ENCODE measurements at places on chromosomes 7 and 10. TPM values are rescaled to one million over a fixed set of nuclear protein-coding genes. Genes with fewer than 3 reads are reported as not detected.

CRHR2 gene
- not detected for total RNA-seq

DNA sequence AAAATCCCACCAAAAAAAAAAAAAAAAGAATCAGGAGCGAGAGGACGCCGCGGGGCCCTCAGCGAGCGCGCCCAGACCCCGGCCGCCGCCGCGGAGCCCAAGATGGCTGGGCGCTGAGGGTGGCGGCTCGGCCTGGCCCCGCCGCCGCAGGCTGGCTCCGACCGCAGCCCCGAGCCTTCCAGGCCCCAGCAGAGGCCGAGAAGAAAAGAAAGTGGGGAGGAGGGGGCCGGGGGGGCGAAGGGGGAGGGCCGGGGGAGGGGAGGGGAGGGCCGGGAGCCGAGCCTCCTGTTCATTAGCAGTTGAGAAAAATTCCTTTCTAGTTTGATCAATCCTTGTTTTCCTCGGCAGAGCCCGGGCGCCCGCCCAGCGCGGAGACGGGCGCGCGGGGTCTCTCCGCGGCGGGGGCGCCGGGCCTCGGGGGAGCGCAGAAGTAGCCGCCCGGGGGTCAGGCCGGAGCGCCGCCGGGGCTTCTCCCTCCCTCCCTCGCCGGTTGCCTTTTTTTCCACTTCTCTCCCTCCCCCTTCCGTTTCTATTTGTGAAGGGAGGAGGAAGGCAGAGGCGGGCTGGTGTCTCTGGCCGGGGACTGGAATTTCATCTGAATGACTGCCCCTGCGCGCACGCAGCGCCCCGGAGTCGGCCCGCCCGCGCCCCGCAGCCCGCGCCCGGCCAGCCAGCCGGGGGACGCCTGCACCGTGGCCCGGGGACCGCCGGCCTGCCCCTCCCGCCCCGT lies 778 bp upstream of the TRIM8 start:
- DNase-seq: no peak

HDAC9 gene
- 4.7 TPM for total RNA-seq

ZNF804B gene
- total RNA-seq: not detected

- DNase-seq: no peak
Measured at GRCh38 chr7:142482891-142483658, 225.2 kb upstream of the PRSS58 start.

DNA sequence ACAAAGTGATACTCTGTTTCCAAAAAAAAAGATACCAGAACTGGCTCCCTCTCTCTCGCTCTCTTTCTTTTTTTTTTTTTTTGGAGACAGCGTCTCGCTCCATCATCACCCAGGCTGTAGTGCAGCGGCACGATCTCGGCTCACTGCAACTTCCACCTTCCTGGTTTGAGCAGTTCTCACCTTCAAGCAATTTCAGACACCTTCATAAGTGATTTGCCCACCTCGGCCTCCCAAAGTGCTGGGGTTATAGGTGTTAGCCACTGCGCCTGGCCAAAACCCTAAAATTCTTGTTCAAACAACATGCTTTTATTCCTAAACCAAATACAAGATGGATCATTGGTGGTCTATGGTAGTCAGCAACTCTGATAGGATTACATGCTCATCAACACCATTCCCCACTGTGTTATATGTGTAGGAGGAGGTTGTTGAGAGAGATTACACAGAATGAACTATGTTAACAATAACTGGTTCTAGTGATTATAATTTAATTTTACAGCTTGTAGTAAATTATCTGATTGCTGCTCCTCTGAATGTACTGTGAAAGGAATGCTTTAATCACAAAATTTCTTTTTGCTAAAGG lies 15.5 kb downstream of the ACBD5 start:
- DNase-seq: no peak

DNA sequence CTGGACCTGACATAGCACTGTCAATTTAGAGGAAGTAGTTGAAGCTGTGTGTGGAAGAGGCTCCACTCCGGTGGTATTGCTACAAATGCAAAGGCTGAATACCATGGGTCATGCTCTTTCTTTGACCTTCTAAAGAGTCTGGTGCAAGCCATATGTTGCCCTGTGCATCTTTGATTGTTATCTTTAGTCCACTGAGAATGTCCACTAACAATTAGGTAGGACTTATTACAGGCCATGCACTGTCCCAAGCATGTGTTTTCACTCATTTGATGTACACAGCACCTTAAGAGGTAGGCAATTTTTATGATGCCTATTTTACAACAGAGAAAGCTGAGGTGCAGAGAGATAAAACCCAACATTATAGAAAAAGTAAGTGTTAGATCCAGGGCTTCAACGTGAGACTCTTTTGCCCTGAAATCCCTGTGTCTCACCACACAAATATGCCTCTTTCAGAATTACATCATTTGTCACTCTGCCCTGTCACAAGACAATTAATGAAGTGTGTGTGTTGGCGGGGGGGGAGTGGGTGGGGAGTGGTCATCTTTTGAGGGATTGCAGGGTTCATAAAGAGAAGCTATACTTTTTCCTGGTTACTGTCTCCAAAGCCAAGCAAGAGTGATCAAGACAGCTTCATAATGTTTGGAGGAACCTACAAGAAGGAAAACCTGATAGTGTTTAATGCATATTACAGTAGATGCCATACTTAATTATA lies 637.6 kb upstream of the IGFBP3 start:
- no peak for DNase-seq

GRCh38 chr7:22196429-22196828 lies 160.5 kb downstream of the RAPGEF5 start:
- DNase-seq: no peak

MXI1 gene
- total RNA-seq: 8.4 TPM

DNA sequence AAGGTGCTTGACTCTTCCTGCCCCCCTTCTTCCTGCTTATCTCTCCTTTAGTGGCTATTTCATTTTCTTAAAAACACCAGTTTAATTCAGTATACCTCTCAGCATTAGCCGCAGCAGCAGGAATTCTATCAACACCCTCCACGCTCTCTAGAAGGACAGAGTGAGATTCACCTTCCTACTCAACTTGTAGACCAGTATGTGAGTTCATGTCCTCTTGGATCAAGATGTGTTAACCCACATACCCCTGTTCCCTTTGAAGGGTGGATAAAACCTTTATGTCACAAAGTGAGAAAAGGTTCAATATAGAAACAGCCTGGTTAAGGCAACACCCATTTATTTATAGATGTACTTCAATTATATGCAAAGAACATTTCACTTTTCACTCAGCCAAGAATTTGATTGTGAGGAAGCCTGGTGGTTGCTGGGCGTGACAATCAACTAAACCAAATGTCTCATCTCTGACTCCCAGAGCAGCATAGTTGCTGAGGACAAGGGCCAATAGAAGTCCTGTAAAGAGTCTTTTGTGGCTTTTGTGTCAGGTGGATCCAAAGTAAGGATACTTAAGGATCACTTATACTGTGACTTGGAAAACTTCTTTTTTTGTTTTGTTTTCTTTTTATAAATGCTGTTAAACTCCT lies 617.1 kb downstream of the SORCS3 start:
- no peak for DNase-seq

DNA sequence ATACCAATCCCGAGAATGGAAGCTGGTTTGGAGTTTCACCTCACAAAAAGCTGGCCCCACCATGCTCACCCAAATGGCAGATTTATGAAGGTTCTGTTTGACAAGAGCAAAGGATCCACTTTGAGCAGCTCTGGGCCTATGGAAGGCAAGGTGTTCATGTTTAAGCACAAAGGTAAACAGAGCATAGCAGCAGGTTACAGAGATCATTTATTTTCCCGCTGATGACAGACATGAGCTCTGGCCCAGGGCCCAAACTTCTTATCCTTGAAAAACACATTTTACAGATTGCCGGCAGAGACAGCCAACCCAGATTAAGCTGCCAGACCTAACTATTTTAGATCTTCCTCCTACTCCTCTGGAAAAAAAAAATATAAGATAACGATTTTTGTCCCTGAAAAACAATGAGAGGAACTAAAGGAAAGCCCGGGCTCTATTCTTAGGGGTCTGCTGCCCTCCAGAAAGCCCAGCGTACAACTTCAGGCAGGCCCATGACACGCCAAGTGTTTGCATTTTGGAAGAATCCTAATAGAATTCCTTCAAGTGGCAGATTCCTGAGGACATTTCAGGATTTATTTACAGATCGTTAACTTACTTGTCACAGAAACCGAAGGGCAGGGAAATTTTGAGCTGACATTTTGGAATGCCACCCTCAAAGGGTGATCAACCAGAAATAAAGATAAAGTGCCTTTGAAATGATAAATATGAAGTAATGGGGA lies 40.0 kb downstream of the SYPL1 start:
- DNase-seq: no peak

DNA sequence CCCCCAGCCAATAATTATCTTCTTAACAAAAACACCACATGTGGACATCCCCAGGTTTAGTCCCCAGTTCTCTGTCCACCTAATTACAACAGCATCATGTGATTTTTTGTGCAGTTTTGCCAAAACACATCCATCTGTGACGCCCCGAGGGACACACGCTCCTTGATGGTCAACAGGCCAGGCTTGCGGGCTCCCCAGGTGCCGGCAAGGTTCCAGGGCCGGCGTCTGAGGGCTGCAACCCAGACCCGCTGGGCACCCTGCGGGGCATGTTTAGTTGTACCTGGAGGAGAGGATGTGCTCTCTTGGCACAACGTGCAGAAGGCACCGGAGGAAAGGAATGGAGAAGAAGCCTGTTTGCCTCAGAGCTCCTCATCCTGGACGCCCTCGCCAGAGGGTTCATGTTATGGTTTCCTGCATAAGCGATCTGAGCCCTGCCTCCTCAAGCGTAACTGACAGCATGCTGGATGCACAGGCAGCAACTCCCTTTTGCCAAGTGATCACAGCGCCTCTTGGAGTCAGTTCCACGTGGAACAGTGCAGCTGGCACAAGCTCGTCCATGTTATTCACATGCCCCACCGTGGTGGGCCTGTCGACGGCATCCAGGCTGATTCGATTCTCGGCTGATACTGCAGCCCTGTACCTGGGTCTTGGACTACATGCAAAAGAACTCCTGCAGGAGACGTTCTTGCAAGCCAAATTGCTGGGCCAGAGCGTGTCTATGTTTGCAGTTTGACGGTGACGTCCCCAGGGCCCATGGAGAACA lies 41.6 kb downstream of the JAKMIP3 start:
- DNase-seq: no peak

DNA sequence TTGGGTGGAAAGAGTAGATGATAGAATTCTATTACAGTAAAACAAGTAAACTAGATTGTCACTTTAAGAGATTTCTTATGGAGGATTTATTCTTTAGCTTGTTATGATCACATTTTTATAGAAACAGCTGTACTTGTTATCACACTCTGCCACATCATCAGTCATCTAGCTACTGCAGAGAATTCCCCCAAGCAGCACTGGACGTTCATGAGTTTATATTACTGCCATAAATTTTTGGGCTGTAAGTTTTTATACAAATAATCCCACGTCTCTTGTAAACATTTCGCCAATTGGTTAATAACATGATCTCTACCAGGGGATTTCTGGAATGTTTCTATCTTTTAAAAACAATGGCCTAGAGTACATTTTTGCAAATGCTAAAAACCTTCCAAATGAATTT lies 238.8 kb downstream of the POLR1F start:
- no peak for DNase-seq

GPR26 gene
- total RNA-seq: not detected

DNA sequence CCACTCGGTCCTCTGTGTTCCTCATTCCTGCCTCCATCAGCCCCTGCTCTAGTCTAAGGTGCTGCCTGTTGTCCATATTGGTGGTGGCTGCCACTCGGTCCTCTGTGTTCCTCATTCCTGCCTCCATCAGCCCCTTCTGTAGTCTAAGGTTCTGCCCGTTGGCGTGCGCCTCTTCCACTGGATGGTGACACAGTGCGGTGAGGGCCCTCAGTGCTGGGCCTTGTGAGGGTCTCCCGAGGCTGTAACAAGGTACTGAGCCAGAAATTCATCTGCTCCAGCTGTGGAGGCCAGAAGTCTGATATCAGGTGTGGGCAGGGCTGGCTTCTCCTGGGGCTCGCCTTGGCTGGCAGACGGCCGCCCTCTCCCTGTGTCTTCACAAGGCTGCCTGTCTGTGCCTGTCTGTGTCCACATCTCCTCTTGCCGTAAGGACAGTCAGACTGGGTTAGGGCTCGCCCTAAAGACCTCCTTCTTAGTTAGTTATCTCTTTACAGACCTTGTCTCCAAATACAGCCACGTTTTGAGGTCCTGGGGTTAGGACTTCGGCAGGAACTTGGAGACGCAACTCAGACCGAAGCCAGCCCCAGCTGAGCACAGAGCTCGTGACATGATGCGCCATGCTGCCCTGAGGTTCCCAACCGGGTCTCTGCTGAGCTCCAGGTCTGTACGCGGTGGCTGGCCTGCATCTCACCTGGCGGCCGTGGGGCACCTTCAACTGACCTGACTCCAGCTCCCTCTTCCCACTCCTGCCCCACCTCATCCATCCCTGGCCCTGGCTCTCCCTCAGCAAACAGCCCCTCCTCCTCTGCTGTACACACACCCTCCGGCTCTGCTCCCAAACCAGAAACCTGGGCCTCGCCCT lies 181.4 kb upstream of the SHH start:
- no peak for DNase-seq

DNA sequence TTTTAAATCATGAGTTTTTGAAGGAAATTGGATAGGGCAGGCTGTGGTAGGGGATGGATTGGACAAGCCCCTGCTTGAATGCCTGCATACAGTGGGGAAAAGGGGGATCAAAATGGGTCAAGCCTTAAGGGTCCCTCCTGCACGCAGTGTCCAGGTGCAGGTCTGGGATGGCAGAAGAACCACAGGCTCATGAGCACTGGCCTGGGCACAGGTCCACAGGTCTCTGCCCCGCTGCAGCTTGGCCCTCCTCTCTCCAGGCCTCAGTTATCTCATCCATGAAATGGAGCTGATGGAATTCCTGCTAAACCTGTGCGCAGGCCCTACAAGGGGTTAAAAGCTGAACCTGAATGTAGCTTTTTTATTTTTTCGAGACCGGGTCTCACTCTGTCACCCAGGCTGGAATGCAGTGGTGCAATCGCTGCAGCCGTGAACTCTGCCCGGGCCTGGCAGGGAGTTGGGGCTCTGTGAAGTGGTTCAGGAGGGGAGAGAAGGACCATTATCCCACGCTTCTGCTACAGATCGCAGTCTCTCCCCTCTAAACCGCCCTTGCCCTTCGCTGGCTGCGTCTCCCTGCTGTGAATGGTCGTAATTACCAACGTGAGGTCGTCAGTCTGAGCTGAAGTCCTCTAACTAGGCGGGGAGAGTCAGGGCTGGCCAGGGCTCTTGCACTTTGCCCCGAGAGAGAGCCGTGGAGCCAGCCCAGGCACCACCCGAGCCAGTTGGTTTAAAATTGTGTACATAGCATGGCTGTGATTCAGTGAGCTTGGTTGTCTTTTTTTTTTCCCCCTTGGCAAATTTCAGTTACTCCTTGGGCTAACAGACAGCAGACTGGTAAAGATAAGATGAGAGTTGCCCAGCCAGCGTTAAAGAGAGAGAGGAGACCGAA lies 77.5 kb upstream of the GTF2I start:
- no peak for DNase-seq

KNDC1 gene
- not detected for total RNA-seq

- DNase-seq: no peak
Measured at GRCh38 chr7:75696263-75697037, 42.3 kb downstream of the HIP1 start.

- DNase-seq: no peak
Measured at GRCh38 chr10:60281331-60281730, 108.3 kb downstream of the ANK3 start.

DNA sequence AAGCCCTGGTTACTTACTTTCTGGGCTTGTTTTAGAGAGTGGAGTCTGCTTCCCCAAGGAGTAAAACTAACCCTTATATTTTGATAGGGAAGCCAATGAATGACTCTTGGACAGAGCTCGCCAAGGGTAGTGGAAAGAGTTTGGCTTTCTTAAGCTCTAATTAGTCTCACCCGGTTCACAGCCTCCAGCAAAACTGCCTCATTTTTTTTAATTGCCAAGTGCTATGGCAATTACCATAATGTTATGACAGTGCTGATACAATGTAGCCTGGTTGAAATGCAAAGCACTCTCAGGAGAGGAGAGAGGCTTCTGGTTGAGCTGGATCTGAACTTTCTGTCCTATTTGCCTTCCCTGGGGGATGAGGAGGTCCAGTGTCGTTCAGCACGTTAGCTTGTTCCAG lies 376.1 kb upstream of the CHRM2 start:
- DNase-seq: no peak
